CD4-positive, alpha-beta T cell treated with Interleukin-2 at 100 ng/mL for 4 hours (primary cell): ENCODE measurements at places on chromosomes 5 and 9.

- DNase-seq = no peak
Observed at GRCh38 chr9:36980148-36980974, 53.7 kb downstream of the PAX5 start.

- DNase-seq = no peak
Observed at GRCh38 chr9:28445211-28445610, 871.9 kb upstream of the C9orf72 start.

DNA sequence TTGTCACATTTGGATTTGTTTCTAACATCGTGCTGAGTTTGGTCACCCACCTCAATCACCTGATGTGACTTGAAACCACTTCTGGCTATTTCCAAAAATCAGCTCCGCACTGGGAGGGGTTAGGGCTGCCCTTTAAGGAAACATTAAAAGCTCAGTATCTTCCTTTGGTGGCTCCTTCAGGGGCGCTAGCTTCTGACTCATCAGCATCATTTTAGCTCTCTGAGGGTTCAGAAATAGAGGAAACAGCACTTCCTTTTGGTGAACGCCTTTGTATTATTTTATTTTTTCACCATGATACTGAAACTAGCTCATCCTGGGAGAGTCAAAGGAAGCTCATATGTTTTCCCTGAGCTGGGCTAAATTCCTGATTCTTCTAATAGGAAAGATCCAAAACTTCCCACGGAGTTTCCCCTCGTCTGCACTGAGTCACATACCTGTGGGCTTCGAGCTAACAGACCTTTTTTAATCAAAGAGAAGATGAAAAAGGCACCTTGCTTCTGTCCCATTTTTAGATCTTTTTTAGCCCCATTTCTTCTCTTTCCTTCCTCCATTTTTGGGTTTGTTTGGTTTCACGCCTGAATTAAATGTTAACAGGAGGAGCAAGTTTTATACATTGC is 48.2 kb downstream of the ROPN1L start:
- peak; percentile 43 for DNase-seq

DNA sequence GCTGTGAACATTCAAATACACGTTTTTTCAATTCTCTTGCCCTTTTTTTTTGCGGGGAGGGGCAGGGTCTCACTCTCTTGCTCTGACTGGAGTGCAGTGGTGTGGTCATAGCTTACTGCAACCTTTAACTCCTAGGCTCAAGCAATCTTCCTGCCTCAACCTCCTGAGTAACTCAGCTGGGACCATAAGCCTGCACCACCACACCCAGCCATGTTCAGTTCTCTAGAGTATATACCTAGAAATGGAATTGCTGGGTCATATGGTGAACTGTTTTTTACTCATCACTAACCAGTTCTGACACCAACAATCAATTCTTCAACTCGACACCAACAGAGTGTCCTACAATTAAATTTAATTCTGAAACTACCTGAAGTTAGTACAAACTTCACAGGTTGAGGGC is 85.5 kb upstream of the ZNF169 start:
- DNase-seq = no peak

DNA sequence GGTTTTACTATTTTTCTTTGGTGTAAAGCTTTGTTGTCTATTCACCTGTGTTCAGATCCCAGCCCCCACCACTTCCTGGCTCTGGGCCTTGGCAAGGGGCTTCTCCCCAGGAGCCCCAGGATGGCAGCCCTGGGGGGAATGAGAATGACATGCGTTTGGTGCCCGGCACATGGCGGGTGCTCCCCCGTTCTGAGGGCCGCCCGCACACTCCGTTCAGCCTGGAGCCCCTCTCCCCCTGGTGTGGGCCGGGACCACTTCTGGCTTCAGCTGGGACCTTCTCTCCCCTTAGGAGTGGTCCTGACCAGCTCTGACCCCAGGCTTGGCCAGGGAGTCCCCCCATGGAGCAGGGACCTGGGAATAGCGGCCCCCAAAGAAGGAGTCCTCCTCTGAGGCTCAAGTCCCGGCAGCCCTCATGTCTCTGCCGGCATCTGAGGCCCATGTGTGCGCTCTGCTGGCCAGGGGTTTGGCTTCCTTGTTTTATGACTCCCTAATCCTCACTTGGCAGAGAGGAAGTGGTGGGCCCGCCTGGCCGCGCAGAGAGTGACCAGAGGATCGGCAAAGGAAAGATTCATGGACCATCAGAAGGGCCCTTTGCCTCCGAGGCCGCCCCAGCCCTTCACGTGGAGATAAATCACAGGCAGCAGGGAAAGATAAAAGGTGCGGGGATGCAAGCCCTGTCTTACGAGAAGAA is 57.0 kb upstream of the LMX1B start:
- no peak for DNase-seq

DNA sequence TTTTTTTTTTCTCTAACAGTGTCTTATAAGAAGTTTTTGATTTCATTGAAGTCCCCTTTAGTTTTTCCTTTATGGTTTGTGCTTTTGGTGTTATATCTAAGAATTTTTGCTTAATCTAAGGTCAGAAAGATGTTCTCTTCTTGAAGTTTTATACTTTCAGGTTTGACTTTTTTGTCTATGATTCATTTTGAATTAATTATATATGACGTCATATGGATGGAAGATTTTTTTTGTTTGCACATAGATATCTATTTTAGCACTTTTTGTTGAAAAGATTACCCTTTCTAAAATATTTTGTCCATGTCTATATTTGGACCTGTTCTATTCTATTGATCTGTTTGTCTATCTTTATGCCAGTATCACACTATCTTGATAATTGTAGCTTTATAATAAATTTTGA is 16.3 kb downstream of the UBAP1 start:
- no peak for DNase-seq

GRCh38 chr9:77725820-77726219 is 77.7 kb upstream of the GNA14 start:
- DNase-seq = peak; percentile 14

DNA sequence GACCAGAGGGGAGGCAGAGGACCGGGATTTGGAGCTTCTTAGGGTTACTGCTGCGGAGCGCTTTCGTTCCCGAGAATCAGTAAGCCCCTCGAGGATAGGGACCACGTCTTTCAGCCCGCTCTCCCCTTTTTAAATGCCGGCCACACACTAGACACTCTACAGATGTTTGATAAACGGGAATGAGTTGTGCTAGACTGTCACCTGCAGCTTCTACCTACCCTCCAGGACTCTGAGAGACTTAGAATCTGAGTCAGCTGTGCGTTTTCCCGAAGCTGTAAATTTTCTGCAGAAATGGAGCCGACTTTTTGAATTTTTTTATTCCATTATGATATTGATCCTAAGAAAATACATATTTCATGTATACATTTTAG is 670 bp downstream of the CCDC171 start:
- no peak for DNase-seq

DNA sequence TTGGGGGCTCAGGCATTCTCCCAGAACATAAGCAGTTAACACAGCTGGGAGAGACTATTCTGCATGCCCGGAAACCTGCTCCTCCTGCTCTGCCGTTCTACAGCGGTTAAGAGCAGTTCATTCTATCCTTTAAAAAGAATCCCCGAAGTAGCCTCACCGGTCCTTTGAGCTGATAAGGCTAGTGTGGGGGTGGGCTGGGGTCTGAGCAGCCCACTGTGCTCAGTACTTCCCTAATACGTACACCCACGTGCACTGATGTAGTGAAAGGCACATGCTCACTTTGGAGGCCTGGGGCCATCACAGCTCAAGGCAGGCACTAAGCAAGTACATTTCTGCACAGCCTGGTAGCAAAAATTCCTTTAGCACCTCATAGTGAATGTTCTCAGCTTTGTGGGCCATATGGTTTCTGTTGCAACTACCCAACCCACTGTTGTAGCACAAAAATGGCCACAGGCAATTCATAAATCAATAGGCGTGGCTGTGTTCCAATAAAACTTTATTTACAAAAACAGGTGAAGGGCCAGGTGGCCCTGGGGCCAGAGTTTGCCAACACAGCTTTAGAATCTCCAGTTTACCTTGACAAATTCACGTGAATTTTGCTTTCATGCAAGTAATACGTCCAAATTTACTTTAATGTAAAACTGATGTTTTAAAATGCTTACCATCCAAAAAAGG is 136.4 kb downstream of the ZNF354C start:
- DNase-seq = no peak

GRCh38 chr5:106312360-106312759 is 1358.4 kb downstream of the EFNA5 start:
- no peak for DNase-seq

GRCh38 chr5:168407211-168407610 is 79.1 kb upstream of the RARS1 start:
- no peak for DNase-seq

- no peak for DNase-seq
Observed at GRCh38 chr5:127006744-127007143, 23.6 kb downstream of the MARCHF3 start.

DNA sequence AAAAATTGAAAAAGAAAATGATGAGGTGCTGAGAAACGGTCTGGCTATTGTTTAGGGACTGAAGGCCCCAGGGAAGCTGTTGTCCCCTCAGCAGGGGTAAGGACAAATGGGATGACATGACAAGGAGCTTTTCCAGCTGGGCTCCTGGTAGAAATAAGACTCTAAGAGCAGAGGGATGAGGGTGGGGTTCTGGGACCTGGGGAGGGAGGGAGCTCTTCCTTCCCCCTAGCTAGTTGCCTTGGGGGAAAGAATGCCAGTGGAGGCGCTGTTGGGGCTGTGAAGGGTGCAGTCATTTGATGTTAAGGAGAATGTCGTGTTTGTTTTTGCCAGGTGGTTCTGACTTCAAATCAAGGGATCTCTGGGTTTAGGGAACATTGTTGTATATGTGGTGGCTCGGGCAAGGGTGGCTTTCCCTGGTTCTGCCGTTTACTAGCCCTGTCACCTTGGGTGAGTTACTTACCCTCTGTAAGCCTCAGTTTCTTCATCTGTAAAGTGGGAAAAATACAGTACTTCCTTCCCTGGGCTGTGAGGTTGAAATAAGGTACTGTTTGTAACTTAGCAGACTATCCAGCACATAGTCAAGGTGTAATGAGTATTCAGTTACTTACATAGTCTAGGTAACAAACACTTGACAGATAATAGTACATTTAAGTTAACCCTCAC is 47.8 kb downstream of the WWC1 start:
- DNase-seq = no peak
